AG09319 (cell line): ENCODE measurements at places on chromosomes 11 and 22.

- DNase-seq = no peak
Observed at GRCh38 chr22:50171965-50172421, 1.5 kb downstream of the PANX2 start.

DNA sequence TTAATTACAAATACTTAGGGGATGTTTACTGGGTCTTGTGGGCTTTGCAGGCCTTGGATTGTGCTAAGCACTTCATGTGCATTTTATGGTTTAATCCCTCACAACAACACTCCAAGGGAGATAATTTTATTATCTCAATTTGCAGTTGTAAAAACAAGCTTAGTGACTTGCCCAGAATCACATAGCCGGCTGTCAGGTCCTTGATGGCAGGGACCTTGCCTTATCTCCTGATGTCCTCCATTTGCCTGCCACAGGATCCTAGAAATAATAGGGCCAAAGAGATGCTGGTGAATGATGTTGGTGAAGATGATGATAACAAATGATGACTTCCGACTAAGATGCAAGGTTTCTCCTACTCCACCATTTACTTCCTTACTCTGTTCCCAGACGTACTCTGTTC lies 385.4 kb downstream of the TMEM135 start:
- no peak for DNase-seq

- no peak for DNase-seq
Observed at GRCh38 chr22:38569181-38569971, 607 bp downstream of the DMC1 start.

- no peak for DNase-seq
Observed at GRCh38 chr11:61065955-61066638, 36.2 kb upstream of the CD5 start.

GRCh38 chr11:103497268-103497667 lies 388.0 kb downstream of the DYNC2H1 start:
- no peak for DNase-seq

GRCh38 chr22:25643232-25644000 lies 78.9 kb downstream of the GRK3 start:
- DNase-seq = no peak

GRCh38 chr22:27574002-27574366 lies 227.6 kb downstream of the MN1 start:
- DNase-seq = no peak

- DNase-seq = no peak
Observed at GRCh38 chr22:24437741-24438328, 10.4 kb downstream of the ADORA2A start.

DNA sequence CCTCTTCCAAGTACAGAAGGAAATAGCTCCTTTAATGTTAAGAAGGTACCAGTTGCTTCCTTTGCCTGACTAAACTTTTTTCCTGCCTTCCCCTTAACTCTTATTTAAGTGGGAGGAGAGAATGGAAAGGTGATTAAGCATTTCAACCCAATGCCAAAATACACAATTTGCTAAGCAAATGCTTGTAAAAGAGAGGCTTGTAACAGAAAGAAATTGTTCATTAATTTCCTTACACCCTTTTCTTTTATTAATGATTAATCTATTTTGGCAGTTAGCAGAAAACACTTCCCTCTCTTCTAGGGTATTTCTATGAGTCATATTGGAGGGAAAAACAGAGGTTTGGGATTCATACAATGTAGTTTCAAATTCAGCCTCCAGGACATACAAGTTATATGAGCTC lies 427.6 kb upstream of the FAT3 start:
- DNase-seq = no peak

GRCh38 chr11:96267496-96268032 lies 75.4 kb downstream of the MAML2 start:
- no peak for DNase-seq

DNA sequence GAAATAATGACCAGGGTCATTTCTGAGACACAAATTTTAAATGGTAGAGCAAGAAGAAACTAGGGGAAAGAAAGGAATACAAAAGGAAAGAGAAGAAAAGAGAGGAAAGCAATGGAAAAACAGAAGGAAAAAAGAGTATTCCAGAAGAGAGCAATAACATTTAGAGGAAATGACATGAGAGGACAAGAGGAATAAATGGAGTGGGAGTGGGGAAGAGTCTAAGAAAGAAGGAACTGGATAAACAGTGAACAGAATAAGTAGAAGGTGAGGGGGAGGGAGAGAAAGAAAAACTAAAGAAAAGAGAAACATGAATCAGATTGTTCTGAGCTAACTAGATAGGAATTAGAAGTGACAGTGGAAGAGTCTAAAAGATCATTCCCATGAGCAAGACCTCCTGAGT lies 28.4 kb downstream of the PRDM10 start:
- no peak for DNase-seq

DNA sequence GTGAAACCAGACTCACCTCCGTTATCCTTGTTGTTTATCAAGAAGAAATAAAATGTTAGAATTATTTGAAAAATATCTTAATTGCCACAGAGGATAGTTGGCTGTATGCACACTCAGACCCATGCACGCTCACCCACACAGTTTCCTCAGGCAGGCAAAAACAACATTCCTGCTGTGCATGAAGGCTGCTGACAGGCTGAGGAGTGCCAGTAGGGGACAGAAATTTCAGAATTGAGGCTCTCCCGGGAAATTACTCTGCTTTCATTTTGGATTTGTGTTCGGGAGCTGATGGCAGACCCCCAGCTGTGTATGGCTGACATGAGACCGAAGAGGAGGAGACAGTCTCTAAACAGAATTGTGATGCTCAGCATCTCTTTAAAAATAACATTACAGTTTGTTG lies 87.5 kb downstream of the AMOTL1 start:
- DNase-seq = no peak

DNA sequence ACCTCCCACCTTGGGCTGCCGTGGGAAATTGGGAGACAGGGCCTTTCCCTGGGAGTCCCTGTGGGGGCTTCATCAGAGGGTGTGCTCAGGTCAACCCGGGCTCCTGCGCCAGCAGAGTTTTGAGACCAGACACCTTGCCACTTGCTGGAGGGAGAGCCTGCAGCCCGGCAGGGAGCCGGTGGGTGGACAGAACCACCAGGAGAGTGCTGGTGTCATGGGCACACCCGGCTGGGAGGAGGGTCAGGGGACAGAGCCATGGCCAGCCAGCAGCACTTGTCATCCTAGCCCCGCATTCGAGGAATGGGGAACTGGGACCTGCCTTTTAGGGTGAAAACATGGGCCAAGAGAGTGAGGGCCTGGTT lies 209.3 kb downstream of the TBC1D22A start:
- DNase-seq = no peak

DNA sequence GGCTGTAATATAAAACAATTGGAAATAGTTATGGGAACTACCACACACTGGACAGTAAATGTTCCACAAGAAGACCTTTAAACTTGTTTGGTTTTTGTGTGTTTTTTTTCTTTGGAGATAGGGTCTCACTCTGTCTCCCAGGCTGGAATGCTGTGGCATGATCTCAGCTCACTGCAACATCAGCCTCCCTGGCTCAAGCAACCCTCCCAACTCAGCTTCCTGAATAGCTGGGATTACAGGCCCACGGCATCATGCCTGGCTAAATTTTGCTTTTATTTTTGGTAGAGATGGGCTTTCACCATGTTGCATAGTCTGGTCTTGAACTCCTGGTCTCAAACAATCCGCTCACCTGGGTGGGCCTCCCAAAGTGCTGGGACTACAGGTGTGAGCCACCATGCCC lies 121.0 kb downstream of the MPPED2 start:
- DNase-seq = no peak

DNA sequence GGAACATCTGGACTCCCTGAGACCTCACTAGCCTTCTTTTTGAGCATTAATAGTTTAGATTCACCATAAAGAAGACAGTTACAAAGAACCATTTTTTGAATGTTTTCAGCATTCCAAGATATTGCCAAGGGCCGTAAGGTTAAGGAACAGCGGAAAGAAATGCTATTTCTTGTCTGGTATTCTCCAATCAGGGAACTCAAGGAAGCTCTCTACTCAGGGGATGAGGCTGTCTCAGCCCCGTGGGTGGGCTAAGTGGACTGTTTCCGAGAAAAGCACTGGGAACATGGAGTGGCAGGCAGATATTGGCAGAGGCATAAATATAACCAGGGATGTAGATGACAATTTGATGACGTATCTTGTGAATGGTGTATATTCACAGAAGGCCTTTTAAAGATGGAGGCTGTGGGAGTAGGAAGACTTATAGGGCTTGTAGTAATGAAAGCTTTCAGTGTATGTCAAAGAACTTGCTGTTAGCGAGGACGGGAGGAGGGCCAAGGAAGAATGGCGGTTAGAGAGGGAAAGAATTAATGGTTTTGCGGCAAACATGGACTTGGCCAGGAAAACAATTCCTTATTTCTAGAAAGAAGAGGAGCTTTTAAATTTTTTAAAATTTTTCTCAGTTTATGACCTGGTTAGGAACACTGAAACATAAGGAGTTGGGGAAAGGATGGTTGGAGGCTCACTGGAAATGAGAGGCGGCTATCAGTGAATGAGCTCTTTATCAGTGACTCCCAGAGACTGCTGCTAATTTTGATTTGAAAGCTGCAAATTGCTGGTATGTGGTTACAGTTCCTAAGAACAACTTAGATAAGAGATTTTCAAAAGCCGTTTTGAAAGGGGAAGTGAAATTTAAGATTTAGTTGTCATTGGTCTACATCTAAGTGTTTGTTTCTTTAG lies 64.6 kb downstream of the ST3GAL4 start:
- DNase-seq = no peak

DNA sequence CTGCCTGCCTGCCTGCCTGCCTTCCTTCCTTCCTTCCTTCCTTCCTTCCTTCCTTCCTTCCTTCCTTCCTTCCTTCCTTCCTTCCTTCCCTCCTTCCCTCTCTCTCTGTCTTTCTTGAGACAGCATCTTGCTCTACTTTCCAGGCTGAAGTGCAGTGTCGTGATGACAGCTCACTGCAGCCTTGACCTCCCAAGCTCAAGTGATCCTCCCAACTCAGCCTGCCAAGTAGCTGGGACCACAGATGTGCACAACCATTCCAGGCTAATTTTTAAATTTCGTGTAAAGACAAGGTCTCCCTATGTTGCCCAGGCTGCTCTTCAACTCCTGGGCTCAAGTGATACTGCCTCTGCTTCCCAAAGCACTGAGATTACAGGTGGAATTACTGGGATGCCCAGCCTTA lies 328.2 kb upstream of the SORL1-AS1 start:
- no peak for DNase-seq

DNA sequence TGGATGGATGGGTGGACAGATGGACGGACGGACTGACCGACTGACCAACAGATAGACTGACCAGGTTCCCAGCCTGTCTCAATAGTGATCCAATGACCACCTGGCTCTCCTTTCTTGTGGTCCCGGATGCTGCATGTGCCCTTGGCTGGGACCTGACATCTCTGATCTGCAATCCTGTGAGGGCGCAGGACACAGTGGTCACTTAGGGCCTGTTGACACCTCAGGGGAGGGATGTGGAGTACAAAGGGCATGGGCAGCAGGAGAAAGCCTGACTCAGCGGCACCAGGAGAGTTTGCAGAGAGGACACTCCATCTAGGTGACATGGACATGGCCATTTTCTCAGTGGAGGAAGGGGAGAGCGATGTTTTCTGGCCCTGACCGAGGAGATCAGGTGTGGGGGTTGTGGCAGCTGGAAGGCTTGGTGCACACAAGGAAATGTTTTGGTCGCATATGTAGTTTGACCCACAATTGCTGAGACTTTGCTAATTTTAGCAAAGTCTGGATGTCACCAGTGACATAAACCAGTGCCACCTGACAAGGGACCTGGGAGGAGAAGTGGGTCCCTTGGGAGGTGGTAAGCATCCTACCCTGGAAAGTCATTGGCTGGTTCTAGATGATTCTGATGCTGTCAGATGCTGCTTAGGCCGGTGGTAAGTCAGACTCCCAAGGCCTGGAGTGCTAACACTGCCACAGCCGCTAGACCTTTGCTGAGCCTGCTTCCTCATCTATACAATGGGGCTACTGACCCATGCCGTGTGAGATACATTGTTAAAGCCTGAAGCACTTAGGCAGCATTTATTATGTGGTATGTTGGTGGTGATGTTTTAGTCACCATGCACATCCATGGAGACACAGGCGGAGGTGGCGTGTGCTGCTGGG lies 50.7 kb downstream of the CD82 start:
- no peak for DNase-seq

GRCh38 chr11:92776676-92777075 lies 192.8 kb upstream of the MTNR1B start:
- no peak for DNase-seq

DNA sequence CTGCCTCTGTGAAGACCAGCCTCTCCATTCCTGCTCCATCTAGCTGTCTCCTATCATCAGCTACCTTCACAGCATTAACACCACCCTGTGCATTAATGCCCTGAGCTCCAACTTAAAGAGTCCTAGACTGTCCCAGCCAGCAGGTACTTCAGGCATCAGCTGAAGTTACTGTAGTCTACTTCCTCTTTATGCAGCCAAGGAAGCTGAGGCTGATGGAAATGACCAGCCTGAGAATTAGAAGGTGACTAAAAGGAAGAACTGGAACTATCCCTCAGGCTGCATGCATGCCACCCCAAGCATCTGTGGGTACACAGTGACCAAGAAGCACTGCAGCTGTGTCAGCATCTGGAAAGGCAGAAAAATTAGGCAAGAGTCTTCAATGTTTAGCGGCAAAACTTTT lies 28.2 kb downstream of the MS4A10 start:
- no peak for DNase-seq

GRCh38 chr11:65653229-65654225 lies 9.2 kb downstream of the RELA start:
- no peak for DNase-seq

- no peak for DNase-seq
Observed at GRCh38 chr22:31247726-31248125, 35.6 kb downstream of the LIMK2 start.

GRCh38 chr11:95443386-95443785 lies 212.4 kb upstream of the SESN3 start:
- DNase-seq = no peak

DNA sequence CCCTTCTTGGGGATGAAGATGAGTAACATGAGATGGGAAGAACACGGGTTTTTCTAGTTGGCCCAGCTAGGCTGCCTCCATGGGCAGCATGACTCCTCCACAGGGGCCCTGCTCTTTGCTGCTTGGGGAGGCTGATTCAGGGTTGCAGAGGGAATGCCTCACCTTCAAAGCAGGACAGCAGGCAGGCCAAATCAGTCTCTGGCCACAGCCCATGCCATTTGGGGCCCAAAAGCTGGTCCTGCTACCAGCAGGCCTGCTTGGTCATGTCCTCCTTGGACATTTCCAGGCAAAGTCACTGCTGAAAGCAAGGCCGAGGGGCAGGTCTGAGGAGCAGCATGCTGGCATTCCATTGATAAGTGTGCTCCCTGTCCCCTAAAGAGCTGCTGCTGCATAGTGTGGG lies 13.8 kb upstream of the MAPK8IP1 start:
- no peak for DNase-seq

GRCh38 chr11:133896028-133896427 lies 50.7 kb upstream of the SPATA19 start:
- DNase-seq = no peak

- no peak for DNase-seq
Observed at GRCh38 chr11:110003426-110003825, 89.8 kb upstream of the ZC3H12C start.

DNA sequence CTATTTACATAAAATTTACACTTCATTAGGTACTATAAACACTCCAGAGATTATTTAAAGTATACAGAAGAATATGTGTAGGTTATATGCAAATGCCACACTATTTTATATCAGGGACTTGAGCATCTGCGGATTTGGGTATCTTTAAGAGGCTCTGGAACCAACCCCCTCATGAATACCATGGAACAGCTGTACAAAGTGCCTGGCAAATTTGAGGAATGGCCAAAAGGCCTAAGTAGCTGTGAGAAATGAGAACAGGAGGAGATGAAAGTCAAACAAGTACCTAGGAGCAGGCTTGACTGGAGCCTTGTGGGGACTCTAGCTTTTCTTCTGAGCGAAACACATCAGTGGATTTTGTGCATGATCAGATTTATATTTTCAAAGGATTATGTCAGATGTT lies 149.3 kb downstream of the RBFOX2 start:
- DNase-seq = no peak
